ENCODE measurements at places on chromosomes 4 and X. TPM values are rescaled to one million over a fixed set of nuclear protein-coding genes. Genes with fewer than 3 reads are reported as not detected.

Gene GNRHR
- 0.10 TPM for total RNA-seq

Gene AWAT2
- total RNA-seq, result not detected

Gene LRRC66
- 0.30 TPM for total RNA-seq

Gene CD38
- total RNA-seq, result 7.1 TPM

Gene HS6ST2
- 11.4 TPM for total RNA-seq

Gene PNPLA4
- 19.7 TPM for total RNA-seq

DNA sequence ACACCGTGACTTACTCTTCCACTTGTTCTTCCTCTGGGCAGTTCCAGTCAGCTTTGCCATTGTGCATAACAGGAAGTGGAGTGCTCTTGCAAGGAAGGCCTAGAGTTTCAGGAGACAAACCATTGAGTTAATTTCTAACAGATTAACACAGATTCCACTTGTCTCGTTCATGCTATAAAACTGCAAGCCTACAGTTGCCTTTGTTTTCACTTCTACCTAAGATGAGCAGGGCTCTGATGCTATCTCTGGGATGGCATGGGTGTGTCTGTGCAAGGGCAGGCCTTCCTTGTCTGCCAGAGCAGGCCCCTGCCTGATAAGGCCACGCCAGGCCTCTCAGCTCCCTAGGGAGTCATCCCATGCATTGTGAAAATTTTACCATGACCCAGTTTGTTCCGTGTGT lies 67.7 kb upstream of the PGRMC2 start:
- no peak for DNase-seq

DNA sequence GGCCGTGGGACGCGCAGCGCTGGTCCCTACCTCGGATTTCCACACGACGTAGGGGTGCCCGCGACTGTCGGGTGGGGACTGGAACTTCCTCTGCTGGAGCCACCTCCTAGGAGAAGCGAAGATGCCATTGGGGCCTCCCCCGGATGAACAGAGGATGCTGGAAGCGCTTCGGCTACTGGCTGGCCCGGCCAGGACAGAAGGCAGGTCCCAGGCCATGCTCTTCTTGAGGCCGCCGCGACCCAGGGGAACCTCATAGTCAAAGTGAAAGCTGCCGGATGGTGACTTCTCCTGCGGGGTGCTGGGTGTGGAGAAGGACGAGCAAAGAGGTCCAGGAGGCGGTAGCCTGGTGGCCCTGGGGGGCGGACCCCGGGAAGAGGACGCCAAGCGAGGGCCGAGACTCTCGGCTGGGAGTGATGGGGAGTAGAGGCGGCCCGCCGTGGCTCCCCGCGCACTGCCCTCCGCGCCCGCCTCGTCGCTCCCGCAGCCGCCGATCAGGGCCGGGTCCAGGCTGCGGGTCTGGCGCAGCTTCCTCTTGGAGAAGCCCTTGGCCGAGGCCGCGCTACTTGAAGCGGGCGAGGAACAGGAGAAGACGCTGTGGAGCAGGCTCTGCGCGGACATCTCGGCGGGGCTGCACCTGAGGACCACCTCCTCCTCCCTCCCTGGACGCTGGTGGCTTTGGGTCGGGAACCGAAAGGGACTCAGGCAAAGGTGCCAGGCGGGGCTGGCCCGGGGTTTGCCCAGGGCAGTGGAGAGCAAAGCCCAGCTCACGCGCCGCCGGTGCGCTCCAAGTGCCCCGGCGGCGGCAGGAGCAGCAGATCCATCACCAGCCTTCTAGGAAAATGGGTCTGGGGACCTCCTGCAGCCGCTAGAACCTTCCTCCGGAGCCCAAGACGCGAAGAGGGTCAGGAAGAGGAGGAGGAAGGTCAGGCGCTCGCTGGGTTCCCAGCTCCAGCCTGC lies 1.2 kb downstream of the ARHGAP6 start:
- DNase-seq, result peak; percentile 25

GRCh38 chrX:24515447-24515846 lies 50.4 kb downstream of the PDK3 start:
- no peak for DNase-seq

GRCh38 chr4:2948895-2949781 lies 14.1 kb downstream of the NOP14 start:
- peak; percentile 26 for DNase-seq

DNA sequence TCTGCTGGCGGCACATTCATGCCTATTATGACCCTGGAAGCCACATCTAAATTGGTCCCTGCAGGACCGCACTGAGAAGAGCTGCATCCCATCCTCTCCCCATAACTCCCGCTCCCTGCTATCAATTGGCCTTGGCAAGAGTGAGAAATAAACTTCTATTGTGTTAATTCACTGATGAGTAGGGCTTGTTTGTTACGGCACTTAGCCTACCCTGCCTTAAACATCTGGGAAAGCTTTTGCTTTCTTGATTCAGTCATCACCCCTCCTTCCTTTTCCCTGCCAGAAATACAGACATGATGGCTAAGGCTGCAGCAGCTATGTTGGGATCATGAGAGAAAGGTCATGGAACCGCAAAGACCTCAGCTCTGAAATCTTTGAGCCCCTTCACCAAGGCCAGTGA lies 36.5 kb downstream of the SUPT20HL2 start:
- no peak for DNase-seq

- no peak for DNase-seq
Observed at GRCh38 chrX:261919-262352, 19.2 kb upstream of the PLCXD1 start.
